ENCODE measurements at places on chromosomes 5 and 9.

GRCh38 chr5:146199176-146199815 is 4.1 kb upstream of the RBM27 start:
- DNase-seq, result no peak

DNA sequence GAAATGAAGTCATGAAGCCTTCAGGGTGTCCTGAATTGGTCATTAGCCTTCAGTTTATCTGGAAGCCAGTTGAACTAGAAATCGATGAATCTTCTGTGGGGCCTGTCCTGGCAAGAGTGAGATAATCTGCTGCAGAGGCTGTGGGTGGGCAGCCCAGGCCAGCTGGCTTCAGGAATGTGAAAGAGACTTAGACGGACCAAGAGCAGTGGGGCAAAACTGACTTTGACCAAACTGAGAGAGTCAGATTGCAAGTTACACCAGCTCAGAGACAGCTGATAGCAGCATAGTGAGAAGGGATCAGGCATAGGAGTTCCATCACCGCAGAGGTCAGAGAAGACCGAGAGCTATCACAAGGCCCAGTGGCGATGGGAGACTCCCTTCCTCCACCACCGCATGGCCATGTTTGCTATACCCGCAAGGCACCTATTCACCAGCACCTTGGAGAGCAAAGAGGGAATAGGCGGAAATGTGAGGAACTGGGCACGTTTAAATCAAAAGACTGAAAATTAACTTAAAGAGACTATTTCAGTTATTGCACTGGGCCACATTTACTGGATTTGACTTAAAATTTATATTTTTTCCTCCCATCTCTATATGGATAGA is 50.0 kb upstream of the GLIS3 start:
- no peak for DNase-seq

DNA sequence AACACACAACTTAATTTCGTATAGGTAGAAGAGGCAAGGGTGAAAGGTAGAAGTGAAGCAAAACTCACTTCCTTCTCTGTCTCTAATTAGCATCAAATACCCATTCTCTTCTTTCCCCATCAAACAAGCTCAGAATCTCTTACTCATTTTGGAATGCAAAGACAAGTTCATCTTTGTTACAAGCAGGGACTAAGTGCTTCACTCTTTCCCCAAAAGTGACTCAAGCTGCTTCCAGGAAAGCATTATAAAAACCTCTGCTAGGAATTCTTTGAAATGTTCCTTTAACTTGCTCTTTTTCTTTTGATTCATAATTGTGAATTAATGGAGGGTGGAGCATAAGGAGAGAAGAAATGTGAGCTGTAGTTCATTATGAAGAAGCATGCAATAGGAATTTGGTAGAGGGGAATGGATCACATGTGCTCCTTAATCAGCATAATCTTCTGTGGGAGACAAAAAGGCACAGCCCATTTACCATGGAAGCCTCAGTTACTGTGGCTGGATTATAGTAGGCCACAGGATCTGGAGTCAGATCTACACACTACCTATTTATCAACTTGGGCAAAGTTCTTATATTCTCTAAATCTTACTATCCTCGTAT is 109.5 kb upstream of the DPYSL3 start:
- no peak for DNase-seq

DNA sequence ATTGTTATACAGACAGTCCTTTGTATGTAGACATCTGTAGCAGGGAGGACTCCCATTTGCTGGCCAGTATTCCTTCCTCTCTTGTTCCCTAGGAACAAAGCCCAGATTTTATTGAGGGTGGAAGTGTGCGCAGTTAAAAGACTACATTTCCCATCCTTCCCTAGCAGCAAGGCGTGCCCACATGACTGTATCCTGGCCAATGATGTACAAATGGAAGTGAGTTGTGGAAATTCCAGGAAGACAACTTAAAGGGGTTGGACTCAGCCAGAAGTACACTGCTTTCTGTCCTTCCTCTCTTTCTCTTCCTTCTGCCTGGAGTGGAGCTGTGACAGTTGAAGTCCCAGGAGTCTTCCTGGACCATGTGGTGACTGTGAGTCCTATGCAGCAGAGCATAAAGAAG is 89.0 kb downstream of the HRH2 start:
- no peak for DNase-seq

GRCh38 chr9:125889112-125889475 is 141.9 kb downstream of the PBX3 start:
- DNase-seq, result no peak

GRCh38 chr9:15304632-15305031 is 2.4 kb downstream of the TTC39B start:
- no peak for DNase-seq
